Pulmonary artery endothelial cell (primary cell): ENCODE measurements at places on chromosomes 1 and 21. TPM values are rescaled to one million over a fixed set of nuclear protein-coding genes. Genes with fewer than 3 reads are reported as not detected.
A peak's percentile ranks its signal among the peaks of the same experiment; 100 is the strongest.

- DNase-seq, result no peak
Observed at GRCh38 chr1:95195046-95195445, 39.0 kb upstream of the RWDD3 start.

DNA sequence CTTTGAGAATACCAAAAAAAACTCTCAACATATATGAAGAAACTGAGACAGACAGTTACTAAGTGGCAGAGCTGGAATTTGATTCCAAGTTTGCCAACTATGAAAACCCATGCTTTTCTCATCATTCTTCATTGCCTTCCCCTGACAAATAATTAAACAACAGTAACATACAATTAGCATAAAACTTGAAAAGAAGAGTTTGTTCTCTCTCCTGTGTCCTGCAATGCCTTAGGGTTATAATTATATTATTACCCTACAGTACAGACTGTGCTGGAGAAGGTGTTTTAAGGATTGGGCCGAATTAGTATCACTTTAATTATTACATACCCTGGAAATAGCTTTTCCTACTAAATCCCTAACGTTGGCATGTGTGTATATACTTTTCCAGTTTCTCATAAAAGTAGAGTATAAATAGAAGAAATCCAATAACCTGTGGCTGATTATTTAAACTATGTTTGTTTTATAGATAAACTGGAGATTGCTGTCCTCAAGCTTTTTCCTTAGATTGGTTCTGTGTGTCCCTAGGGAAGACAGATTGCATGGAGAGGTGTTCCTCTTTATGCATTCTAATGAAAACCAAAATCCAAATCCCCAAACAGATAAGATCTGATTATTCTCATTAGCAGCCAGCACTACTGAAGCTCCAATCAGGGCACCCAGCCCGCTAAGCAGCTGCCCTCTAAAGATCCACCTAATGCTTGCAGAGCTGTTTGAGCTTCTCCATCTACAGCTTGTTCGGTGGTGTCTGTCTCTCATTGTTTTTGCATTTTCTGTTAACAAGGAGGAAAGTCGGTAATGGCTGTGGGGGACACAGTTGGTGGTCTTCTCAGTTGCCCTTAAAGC is 156.3 kb downstream of the TM2D1 start:
- no peak for DNase-seq

- DNase-seq, result no peak
Observed at GRCh38 chr1:40017951-40018575, 22.5 kb upstream of the CAP1 start.

DNA sequence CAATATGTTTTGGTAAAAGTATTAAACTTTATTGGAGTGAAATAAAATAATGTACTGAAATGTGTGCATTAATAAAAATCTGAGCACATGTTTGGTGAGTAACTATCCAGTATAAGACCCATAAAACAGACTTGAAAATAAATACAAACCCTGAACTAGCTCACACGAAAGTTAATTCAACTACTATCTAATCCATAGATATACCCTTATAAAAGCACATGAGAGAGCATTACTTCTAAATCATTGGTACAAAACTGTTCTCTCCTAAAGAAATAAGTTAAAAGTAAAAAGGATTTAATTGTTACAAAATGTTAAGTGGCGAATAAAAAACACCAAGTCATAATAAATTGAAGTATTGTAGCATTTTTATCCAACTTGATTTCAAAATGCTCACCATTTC is 295.6 kb downstream of the PTPRC start:
- no peak for DNase-seq

GRCh38 chr1:110237386-110238152 is 27.5 kb downstream of the KCNC4 start:
- DNase-seq, result no peak

DNA sequence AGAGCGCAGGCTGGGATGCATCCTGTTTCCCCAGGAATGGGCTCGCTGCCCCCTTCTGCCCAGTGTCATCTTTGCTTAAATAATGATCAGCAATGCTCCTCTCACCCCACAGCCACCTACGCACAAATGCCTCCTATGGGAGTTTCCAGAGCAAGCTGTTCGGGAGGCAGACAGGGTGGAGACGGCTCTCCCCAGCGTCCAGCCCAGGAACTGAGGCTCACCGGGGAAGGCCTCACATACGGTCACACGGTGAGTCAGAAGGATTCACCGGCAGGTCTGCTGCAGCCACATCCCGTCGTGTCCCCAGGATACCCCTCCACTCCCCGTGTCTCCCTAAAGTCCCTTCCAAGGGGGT is 40.3 kb upstream of the RUNX3 start:
- no peak for DNase-seq

DNA sequence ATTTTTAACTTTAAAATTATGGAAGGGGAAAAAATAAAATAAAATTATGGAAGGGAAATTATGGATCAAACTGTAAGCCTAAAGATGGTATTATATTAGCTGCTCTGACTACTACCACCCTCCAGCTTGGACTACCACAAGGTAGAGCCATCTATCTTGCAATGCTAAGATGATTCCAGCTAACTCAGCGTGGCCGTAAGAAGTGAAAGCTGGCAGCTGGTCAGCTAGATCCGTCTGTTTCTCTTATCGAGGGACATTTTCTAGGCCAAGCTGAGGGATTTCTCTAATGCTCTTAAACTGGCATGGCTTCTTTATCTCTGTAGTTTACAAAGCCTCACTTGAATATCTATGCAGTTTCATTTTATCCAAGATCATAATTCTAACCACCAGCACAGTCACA is 31.5 kb downstream of the LYST start:
- no peak for DNase-seq

- DNase-seq, result no peak
Observed at GRCh38 chr1:48055876-48056764, 58.9 kb upstream of the TRABD2B start.

DNA sequence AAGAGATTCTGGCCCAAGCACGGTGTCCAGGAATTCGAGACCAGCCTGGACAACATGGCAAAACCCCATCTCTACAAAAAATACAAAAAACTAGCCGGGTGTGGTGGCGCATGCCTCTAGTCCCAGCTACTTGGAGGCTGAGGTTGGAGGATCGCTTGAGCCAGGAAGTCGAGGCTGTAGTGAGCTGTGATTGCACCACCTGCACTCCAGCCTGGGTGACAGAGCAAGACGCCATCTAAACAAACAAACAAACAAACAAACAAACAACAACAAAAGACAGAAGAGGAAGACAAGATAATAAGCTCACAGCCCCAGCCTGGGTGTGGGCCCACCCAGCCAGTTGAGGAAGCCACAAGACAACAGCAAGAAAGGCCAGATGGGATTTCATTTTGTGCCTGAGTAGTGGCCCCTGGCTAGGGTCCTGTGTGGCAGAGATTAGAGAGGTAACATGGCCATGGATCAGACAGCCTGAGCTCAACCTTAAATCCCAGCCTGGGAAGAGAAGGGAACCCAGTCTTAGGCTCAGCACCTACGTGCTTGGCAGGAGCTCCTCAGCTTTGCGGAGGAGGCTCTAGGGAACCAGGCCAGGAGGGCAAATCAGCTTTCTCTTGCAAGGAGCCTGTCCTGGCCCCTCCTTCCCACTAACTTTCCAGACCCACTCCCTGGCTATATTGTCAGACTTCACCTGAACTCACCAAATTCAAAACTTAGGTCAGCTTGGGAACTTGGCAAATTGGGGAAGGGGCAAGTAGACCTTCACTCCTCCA is 4.9 kb upstream of the BEST4 start:
- DNase-seq, result no peak

DNA sequence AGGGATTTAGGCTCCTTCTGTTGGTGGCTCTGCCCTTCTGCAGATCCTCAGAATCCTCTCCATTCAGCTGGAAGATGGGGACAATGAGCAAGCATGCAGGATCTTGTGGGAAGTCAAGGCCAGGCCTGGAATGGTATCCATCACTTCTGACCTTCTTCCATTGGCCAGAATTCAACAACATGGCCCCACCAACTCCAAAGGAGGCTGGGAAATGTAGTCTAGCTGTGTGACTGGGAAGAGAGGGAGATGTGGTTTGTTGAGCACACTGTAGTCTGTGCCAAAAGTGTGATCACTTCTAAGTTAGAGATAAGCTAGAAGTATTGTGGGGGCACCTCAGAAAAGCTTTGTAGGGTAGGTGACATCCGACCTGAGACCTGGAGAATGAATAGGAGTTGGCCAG is 60.4 kb upstream of the WNT4 start:
- no peak for DNase-seq

GRCh38 chr1:183484851-183485250 is 12.6 kb downstream of the SMG7 start:
- DNase-seq, result no peak

DNA sequence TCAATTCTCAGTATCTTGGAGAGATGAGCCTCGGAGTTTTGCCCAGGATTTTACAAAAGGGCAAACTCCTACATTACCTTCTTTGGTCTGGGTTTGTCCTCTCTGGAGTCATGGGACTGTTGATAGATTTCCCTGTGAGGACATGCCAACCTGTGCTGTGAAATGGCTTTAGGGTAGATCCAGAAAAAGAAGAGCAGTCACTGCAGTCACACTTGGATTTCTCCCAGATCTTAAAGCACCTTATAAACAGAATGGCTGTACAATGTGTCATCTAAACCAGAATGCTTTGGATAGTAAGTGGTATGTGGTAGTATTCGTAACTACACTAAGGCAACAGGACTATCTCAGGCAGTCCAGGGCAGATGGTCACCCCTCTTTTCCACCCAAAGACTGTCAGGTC is 1.9 kb upstream of the CSRP1 start:
- DNase-seq, result no peak

- DNase-seq, result peak; percentile 7
Observed at GRCh38 chr1:42529724-42530181, 66.7 kb downstream of the CCDC30 start.

DNA sequence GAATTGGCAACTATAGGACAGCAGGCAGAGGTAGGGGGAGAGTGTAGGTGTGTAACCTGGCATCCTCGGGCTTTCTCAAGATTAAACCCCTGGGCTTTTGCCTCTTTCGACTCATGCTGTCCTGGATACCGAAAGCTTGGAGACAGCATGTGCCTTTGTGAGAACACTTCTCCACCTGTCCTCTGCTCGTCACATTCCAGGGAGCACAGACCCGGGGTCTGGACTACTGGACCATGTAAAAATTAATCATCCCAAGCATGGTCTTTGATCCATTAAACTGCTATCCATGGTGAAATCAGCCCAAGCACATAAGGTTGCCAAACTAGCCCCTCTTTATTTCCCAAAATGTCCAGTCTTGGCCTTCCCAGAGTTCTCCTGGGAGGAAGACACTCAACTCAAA is 9.0 kb upstream of the RNF186 start:
- DNase-seq, result no peak

DNA sequence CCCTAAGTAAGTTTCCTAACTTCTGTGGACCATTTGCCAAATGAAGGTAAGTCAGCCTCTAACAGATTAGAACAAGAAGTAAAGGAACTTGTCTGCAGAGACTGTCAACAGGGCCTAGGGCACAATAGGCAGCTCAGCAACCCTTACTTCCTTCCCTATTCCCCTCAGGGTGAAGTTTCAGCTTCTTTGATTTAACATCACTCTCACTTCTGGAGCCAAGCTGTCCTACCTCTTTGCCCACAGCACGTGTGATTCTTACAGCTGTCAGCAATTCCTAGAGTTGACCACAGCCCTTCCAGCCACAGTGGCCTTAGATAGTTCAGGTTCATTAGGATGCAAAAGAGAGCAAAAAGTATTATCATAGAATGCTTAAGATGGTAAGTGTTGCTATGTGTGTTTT is 7.6 kb upstream of the EIF4G3 start:
- DNase-seq, result no peak

GRCh38 chr1:93666613-93667384 is 14.8 kb downstream of the BCAR3 start:
- no peak for DNase-seq

DNA sequence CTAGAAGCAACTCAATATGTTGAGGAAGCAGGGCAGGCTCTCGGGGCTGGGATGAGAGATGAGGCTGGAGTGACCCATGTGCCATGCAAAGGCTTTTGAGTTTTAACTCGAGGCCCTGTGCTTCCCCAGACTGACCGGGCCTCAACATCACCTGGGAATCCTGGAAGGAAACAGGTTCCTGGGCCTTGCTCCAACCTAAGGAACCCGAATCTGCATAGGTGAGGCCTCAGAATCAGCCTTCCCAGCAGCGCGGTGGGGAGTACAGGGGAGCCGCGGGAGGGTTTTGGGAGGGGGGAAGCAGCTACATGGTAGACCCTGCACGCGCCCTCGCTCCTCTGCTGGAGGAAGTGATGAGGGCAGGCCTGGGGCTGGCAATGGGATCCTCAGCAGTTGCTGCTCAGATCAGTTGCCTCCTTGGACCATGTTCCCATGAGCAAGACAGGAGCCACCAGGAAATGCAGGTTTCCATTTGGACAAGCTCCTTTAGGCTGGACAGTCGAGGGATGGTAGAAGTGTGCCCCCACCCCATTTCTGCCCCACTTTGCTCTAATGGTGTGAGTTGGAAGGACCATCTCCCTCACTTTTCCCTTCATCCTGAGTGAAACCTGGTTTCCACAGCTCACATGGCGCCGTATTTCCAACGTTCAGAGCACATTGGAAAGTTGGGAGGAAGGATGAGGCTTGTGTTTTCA is 4.5 kb upstream of the KIAA1614 start:
- no peak for DNase-seq

- no peak for DNase-seq
Observed at GRCh38 chr1:206801467-206801866, 29.2 kb upstream of the IL10 start.

- no peak for DNase-seq
Observed at GRCh38 chr1:2637442-2638145, 4.8 kb upstream of the MMEL1 start.

GRCh38 chr1:86567341-86567740 is 20.5 kb downstream of the CLCA4 start:
- DNase-seq, result no peak

DNA sequence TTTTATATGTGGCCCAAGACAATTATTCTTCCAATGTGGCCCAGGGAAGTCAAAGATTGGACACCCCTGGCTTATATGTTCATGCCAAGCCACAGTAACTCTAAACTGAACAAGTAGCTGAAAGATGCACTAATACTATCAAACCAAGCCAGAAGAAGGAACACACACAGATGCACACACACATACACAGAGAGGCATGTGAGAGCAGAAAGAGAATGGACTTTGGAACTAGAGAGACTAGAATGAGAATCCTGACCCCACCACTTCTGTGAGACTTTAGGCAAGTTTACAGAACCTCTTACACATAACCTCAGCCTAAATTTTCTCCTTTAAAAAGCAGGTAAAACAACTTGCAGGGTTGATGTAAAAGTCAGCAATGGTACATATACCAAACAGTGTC is 11.2 kb upstream of the TMEM81 start:
- DNase-seq, result no peak

GRCh38 chr1:159835356-159835755 is 8.7 kb downstream of the SLAMF8 start:
- DNase-seq, result no peak

LRRC71 gene
- total RNA-seq, result 0.11 and 0.40 TPM in 2 replicates

CYB5RL gene
- 4.3 and 6.2 TPM in 2 replicates for total RNA-seq

TTC3 gene
- total RNA-seq, result 115 and 130 TPM in 2 replicates

POMGNT1 gene
- total RNA-seq, result 46.2 and 48.9 TPM in 2 replicates

MAP3K21 gene
- 0.26 and 0.28 TPM in 2 replicates for total RNA-seq

MRPL55 gene
- 58.7 and 73.1 TPM in 2 replicates for total RNA-seq

MMEL1 gene
- 2.7 and 3.7 TPM in 2 replicates for total RNA-seq

RXFP4 gene
- total RNA-seq, result 0.14 TPM in 1 of 2 replicates, not detected in the other

OR2AK2 gene
- total RNA-seq, result not detected in 2 replicates

C1orf21 gene
- 23.8 and 26.2 TPM in 2 replicates for total RNA-seq

RPS6KA1 gene
- total RNA-seq, result 12.8 and 13.5 TPM in 2 replicates
